Activated T-helper 9 cell treated with anti-CD3 and anti-CD28 coated beads, Interleukin-2, amount 50 U/mL, for 16 hours (primary cell): ENCODE measurements at places on chromosomes 5 and 9.

- no peak for DNase-seq
Observed at GRCh38 chr9:137167277-137167746, 2.5 kb downstream of the LRRC26 start.

GRCh38 chr5:145856285-145856818, 16.5 kb downstream of the GRXCR2 start:
- DNase-seq, result no peak

DNA sequence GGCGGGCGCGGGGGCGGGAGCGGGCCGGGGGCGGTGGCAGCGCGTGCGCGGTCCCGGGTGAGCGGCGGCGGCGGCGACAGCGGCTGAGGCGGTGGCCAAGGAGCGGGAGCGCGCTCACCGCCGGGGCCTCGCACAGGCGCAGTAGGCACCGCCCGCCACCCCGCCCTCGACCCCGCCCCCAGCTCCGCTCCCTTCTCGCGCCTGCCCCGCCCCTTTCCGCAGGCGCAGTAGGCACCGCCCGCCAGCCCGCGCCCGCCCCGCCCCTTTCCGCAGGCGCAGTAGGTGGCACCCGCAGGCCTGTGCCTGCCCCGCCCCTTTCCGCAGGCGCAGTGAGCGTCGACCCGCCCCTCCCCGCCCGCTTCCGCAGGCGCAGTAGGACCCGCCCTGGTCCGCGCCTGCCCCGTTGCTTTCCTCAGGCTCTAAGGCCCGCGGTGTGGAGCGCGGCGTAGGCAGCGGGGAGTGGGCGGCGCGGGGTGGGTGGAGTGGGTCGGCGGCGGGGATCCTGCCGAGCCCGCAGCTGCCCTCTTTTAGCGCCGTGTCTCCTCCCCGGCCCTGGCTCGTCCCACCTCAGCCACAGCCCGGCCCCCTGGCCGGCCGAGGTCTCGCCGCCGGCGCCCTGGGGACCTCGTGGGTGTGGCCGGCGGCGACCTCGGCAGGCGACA, at the start of gene CAMSAP1:
CAMSAP1 (minus strand) TSS at position 116 of the 662 bp plus-strand sequence. CDS start 387 bp downstream, outside the sequence.
- peak; percentile 93 for DNase-seq

DNA sequence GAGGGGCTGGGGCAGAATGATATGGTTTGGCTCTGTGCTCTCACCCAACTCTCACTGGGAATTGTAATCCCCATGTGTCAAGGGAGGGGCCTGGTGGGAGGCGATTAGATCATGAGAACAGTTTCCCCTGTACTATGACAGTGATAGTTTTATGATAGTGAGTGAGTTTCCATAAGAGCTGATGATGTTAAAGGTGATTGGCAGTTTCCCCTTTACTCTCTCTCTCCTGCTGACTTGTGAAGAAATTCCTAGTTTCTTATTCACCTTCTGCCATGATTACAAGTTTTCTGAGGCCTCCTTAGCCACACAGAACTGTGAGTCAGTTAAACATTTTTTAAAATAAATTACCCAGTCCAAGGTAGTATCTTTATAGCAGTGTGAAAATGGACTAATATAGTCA, 120.4 kb upstream of the CDH9 start:
- no peak for DNase-seq

GRCh38 chr9:93875330-93875729, 79.8 kb downstream of the BARX1 start:
- DNase-seq, result no peak

- DNase-seq, result no peak
Observed at GRCh38 chr5:72166070-72166979, 59.0 kb downstream of the MAP1B start.

DNA sequence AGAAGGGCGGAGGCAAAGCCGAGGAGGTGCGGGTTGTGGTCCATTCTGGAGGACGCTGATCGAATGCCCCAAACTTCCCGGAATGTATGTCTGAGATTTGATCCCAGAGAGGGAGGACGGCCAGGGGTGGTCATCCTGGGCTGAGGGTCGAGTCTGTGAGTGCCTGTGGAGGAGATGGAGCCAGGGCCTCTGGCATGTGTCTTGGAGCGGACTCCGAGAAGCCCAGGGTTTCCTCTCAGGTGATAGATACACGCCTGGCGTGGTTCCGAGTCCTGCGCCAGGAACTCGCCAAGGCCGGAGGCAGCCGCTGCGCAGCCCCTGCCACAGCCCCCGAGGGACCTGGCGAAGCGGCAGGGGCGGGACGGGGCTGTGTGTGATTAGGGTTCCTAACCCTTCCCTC, 363 bp downstream of the ZNF454 start:
- no peak for DNase-seq

DNA sequence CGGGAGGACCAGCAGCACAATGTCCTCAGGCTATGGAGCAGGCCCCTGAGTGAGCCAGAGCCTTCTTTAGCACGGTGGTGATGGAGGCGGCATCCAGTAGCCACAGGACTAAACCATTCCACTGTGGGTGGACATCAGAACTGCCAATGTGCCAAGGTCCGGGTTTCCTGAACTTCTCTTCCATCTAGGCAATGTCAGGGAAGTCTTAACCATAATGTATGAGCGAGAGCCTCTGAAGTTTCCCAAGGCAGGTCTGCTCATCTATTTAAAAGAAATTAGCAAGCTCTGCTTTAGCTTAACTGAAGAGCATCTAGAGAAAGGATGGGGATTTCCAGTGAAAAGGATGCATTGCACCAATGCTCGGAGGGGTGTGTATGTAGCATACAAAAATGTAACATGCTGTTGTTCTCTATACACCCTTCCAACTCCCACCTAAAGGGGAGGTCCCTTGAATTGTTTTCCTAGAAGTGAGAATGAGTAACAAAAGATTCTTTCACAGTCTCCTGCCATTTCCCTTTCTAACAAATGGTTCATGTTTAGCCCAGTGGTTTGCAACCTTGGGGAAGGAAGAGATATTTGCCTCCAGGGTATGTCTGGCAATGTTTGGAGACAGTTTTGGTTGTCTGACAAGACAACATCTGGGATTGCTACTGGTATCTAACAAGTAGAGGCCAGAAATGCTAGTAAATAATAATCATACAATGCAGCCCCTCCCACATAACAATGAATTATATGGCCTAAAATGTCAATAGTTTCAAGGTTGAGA, 6.1 kb upstream of the RXFP3 start:
- no peak for DNase-seq

DNA sequence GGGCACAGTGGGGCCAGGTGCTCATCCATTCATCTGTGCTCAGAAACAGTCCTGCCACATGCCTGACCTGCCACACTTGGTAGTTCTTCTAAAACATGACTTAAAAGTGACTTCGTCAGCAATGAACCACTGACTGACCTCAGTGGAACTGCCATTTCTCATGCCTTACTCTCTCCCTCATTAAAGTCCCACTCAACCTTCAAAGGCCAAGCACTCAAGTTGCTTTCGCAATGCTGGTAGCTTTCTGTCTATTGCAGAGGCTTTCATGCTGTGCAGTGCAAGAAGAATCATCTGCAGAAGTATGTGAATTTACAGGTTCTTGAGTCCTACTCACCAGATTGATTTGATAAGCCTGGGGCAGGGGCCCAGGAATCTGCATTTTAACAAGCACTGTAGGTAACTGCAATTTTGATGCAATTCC, 23.9 kb downstream of the B4GALT1 start:
- no peak for DNase-seq

DNA sequence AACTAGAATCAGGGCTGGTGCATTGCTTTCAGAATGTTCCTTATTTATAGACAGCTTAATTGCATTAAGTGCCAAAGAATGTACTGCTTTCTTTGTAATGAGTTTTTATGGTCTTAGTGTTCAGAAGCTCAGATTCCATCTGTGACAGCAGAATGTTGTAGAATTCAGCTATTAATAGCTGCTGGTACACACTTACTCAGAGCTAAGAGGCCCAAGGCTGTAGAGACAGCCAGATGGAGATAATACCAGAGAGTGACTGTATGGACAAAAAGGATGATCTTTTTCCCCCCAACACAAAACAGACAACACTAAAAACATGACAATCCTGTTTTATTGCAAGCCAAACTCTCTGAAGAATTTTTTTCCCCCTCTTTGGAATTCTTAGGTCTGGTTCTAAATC, 50.2 kb downstream of the PPP2R2B start:
- DNase-seq, result no peak

DNA sequence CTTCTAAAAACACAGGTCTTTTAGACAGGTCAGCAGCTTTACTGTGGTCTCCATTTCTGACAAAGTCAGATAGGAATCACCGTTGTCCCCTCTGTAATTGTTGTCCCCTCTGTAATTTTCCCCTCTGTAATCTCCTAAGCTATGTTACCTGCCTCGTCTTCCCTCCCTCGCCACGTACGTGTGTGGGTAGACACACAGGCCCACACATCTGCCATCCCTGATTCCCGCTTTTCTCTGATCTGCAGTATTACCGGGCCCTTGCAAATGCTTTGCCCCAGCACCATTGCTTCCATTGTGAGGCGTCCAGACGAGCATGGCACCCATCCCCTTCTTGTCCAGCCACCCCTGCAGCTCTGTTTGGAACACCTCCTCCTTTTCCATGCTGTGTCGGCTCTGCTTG, 45.0 kb upstream of the POMT1 start:
- no peak for DNase-seq

GRCh38 chr5:1538276-1538675, 14.5 kb upstream of the LPCAT1 start:
- DNase-seq, result no peak

DNA sequence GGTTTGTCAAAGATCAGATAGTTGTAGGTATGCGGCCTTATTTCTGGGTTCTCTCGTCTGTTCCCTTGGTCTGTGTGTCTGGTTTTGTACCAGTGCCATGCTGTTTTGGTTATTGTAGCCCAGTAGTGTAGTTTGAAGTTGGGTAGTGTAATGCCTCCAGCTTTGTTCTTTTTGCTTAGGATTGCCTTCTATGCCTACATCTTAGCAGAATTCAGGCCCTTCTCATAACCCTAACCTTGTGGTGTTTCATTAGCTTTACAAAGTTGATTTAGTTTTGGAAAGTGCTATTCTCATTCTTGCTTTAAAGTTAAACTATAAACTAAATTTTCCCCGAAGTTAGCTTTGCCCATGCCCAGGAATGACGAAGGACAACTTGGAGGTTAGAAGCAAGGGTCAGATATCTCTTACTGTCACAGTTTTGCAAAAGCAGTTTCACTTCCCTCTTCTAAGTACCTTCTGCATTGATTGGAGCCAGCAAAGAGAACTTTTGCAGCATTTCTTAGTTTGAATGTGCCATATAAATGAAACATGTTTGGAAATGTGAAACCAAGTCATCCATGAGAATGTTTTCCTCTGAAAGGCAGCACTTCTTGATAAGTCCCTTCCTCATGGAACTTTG, 274.3 kb upstream of the DMRT1 start:
- no peak for DNase-seq

DNA sequence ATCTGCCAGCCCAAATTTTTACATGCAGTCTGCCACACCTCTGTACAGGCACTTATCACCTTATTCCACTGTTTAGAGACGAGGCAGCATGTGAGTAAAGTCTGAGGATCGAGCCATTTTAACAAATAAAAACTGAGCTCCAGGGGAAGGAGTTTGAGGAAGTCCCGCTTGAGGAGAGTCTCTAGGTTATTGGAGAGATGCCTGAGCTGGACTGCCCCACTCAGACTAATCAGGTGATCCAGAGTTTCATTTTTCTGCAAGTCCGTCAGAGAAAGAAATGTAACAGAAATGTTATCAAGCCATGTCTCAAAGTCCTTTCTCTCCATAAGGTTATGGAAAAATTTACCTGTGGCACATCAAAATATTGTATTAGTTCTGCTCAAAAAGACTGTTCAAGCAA, 5.3 kb downstream of the FBXW2 start:
- DNase-seq, result no peak

GRCh38 chr5:74850789-74851425, 15.3 kb downstream of the FAM169A start:
- DNase-seq, result no peak

DNA sequence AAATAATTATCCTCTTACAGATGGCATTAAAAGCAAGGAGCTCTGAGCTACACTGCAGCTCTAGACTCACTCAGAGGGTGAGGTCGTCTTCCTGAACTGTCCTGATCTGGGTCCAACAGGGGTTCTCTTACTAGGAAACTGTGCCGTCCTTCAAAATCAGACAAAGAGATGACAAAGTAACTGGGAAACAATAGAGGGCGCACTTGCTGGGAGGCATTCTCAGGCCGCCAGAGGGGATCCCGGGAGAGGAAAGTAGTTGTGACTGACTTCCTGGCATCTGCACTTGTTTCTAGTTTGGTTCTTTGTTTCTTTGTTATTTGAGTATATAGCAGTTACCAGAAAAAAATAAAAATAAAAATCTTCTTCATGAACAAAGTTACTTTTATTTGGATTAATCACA, 142.9 kb upstream of the MSX2 start:
- DNase-seq, result no peak

GRCh38 chr9:111752455-111752854, 42.3 kb downstream of the SHOC1 start:
- DNase-seq, result no peak

GRCh38 chr5:67957374-67957773, 258.2 kb upstream of the PIK3R1 start:
- DNase-seq, result no peak

GRCh38 chr9:68552700-68553476, 12.2 kb upstream of the TMEM252 start:
- DNase-seq, result no peak

DNA sequence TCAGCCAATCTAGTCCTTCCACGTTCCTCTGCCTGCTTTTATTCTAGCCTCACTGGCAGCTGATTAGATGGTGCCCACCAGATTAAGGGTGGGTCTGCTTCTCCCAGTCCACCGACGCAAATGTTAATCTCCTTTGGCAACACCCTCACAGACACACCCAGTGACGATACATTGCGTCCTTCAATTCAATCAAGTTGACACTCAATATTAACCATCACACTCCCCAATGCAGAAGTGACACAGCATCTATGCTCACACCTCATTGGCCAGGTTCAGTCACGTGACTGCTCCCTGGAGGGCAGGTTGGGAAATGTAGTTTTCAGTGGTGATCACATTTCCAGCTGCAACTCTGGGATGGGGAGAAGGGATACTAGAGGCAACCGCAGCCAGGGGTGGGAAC, 13.0 kb downstream of the SUSD3 start:
- DNase-seq, result no peak

- DNase-seq, result no peak
Observed at GRCh38 chr9:97276310-97276852, 31.1 kb upstream of the CCDC180 start.

DNA sequence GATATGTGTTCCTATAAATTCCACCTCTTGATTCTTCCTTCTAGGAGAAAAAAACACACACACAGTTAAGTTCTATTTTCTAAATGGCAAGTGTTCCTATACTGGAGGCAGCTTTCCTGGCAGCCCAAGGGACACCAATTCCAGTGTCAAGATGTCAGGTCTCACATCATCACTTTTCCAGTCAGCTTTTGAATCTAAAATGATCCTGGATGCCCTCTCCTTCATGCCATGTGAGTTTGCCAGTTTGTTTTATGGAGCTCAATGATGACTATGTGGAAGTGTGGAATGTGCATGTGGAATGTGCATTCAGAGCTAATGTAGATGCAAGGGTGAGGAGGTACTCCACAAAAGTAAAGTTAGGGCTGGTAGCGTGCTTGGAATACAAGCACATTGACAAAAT, 269.3 kb upstream of the NMUR2 start:
- no peak for DNase-seq

DNA sequence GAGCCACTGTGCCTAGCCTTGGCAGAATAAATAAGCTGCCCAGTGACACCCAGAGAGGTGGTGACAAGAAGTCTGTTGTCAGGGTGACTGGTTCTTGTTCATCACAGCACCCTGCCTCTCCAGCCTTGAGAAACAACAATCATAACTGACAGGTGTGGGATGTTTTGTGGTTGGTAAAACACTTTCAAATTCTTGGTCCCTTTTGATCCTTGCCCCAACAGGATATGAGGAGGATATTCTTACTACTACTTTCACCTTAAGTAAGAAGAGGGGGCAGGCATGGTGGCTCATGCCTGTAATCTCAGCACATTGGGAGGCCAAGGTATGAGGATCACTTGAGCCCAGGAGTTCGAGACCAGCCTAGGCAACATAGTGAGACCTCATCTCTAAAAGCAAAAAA, 14.2 kb upstream of the FRRS1L start:
- DNase-seq, result no peak
